ENCODE measurements at places on chromosomes 3 and 15.

DNA sequence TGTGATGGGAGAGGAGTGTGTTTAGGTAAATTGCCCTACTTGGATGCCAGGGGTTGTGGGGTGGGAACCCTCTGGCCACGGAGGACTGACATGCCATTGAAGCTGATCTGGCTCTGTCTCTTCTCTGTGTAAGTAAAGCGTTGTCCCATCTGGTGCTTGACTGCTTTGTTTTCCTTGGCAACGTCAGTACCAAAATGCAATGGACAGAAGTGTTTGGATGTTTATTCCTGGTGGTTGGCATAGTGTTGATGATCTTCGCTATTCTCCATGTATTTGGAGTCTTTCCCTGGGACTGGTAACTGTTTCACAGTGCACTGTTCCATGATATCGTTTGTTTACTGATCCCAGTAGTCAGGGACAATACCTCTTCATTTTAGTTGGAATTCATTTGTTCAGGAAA lies 130.5 kb upstream of the MCTP2 start:
- no peak for DNase-seq

DNA sequence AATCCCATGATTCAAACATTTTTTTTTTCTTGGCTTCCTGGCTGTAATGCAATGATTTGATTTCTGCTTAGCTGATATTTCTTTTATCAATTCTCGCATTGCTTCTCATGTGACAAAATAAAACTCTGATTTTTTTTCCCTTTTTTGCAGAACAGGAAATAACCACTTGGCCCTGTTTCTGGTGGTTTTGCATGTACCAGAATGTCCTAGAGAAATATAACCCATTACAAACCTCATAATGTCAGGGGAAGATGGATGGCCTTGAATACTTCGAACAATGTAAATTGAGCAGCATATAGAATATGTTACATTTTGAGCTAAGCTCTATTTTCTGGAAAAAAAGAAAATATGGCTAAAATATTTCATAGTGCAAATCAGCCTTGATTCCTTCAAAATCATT lies 275.6 kb downstream of the RAP2B start:
- DNase-seq: no peak

DNA sequence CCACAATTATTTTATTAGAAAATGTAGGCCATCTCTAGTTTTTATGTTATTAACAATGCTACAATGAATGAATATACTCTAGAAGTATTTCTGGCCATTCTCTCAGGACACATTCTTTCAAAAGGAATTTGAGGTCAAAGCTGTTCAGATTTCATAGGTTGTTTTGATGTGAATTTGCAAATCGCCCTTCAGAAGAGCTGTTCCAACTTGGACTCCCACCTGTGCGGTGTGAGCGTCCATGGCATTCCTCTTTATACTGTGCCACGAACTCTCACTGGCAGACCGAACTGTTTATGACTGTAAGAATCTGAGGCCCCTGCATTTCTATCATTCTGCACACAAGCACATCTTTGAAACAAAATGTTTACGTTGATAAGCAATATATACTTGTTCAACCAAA lies 18.6 kb upstream of the SLC24A5 start:
- no peak for DNase-seq

DNA sequence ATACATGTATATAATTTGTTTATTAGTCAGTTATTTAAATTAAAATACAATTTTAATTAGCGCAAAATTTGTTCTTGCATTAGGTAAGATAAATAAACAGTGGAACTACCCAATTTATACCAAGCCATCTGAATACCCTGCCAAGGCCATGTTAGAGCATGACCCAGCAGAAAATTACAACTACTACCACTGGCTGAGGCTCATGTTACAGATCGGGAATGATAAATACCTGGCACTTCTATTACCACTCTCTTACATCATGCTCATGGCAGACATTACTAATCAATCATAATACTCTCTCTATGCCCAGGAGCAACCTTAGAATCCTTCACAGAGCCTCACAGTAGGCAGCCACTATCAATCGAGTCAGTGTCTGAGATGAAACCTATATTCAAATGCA lies 21.2 kb upstream of the LMOD3 start:
- peak; percentile 90 for DNase-seq

- DNase-seq: no peak
These were observed 516.7 kb upstream of the CFAP20DC start for GRCh38 chr3:59566481-59566975.

- no peak for DNase-seq
These were observed 36.9 kb downstream of the PLSCR1 start for GRCh38 chr3:146507331-146508120.

DNA sequence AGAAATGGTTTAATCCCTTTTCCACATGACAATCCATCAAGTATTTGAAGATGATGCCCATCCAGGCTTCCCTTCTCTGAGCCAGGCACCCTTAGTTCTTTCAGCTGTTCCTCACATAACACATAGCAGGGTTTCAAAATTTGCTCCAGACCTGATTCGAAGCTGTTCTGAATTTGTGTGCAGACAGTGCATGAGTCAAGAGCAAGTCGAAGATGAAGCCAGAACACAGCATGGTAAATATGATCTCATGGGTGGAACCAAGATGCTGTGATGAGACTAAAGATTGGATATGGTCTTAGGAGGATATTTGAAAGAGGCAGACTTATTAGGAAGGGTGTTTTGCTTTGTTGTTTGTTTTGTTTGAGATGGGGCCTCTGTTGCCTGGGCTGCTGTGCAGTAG lies 32.6 kb upstream of the PDE8A start:
- DNase-seq: no peak

- DNase-seq: peak; percentile 93
These were observed at the start of gene C15orf62 for GRCh38 chr15:40769274-40770146. Gene C15orf62, plus strand, starts transcription at chr15:40769980. Its CDS starts 516 bp downstream, at chr15:40770496.

DNA sequence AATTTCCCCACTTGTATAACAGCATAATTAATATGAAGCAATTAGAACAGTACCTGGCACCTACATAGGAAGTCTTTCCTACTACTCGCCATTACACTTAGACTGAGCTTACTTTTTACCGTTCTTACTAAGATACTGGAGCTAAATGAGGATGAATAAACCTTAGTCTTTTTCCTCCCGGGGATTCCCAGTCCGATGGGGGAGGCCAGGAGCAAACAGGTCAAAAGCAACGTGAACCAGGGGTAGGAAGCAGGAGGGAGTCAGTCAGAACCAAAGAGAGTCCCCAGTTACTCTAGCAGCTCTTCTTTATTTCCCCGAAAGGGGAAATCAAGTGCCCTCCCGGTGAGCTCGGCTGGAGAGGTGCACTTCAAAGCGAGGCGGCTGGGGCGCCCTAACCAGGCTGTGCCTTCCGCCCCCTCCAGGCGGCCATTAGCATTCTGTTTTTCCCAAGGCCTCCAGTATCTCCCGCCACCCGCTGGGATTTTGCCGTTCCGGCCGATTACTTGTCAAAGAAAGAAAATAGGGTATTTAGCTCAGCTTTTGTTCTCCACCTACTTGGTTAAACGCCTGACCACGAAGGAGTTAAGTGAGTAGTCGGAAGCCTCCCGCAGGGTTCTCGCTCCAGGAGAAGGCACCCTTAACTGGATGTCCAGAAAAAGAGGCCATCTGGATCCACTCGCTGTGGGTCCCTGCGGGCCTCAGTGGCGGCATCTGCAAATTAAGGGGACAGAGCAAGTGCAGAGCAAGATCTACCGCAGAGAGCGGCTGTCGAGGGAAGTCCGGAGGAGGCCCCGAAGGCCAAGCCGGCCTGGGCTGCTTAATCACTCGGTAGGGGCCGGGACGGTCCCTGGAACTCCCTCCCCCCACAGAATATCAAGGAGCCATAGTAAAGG lies 6.3 kb upstream of the EOMES start:
- peak; percentile 14 for DNase-seq

GRCh38 chr3:192861972-192862371 lies 55.7 kb downstream of the MB21D2 start:
- DNase-seq: no peak

- DNase-seq: no peak
These were observed 36.7 kb upstream of the SLC7A14 start for GRCh38 chr3:170622369-170623159.

DNA sequence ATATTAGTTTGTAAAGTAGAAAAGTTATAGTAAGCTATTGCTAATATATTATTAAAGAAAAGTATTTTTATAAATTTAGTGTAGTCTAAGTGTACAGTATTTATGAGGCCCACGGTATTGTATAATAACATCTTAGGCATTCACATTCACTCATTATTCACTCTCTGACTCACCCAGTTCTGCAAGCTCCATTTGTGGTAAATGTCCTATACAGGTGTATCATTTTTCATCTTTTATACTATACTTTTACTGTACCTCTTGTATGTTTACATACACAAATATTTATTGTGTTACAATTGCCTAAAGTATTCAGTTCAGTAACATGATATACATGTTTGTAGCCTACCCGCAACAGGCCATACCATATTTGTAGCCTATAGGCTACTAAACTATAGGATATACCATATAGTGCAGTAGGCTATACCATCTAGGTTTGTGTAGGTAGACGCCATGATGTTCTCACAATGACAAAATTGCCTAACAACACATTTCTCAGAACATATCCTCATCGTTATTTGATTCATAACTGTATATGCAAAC lies 246.8 kb upstream of the ALCAM start:
- DNase-seq: no peak

GRCh38 chr3:195715134-195715533 lies 5.6 kb upstream of the MUC20 start:
- no peak for DNase-seq

DNA sequence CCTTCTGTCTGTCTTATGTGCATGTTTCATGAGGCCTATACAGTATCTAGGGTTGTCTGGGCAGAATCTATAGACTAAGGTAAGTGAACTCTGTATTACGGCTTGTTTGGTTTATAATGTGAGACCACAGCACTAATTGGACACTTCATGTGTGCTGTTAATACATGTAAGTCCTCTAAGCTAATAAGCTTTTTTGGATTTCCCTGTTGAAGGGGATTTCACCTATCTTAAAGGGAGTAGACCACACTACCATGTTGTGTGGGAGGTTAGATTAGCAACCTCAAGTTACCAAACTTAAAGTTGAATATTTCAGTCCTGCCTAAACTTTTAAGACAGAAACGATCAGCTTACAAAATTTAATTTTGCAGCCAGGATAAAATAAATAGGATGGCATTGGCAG lies 189.8 kb upstream of the GOLIM4 start:
- DNase-seq: no peak

DNA sequence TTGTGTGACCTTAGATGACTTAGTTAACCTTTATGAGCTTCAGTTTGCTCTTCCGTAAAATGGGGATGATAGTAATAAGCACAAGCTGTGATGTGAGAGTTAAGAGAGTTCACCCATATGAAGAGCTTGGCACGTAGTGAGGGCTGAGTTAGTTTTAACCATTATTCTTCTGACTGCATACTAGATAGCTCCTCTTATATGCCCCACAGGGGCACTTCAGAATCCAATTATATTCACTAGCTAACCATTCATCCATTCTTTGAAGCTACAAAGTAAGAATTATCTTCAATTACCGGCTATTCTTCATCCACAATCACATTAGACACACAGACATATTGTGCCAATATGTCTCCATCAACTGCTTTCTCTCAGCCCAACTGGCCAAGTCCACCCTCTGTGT lies 159.0 kb upstream of the STT3B start:
- DNase-seq: no peak

- DNase-seq: no peak
These were observed 43.4 kb downstream of the TFDP2 start for GRCh38 chr3:142105991-142106390.

DNA sequence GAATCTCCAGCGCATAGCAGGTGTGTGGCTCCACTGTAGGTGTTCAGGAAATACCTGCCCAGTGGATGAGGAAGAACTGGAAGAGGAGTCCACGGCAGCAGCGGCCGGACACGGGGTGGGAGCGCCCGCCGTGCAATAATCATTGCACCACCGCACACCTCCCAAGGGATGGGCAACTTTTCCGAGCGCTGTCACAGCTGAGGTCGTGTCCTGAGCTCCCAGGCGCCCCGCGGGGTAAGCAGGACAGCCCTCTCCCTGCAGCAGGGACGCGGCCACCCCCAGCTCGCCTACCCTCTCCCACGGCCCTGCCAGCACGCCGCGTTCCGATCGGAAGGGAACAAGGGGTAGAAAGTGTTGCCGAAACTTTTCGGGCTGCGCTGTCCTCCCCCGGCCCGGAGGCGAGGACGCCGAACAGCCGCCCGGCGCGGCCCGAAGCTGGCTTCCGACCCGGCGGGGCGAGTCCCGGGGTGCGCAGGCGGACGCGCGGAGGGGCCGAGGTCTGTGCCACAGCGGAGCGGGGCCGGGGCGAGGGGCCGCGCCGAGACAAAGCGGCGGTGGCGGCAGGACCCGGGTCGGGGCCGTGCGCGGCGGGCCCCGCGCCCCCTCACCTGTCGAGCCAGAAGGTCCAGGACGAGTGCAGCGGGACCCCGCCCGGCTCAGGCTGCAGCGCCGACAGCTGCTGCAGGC lies 475 bp downstream of the EIF4E3 start:
- peak; percentile 40 for DNase-seq

DNA sequence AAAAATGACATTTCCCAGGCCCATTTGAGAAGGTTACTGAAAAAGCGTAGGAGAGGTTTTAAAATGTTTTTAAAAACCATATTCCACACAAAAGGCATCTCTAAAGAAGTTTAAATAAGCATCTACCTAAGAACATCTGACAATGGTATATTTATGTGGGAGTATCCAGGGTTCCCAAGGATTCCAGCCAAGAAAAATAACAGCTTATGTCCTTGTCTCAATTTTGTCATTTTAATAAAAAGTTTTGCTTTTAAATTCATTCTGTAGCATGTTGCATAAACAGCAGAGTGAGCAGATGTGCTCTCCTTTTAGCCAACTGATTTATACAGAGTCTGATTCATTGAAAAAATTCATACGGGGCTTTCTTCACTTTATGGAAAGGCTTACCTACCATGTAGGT lies 129.9 kb downstream of the LRRC3B start:
- DNase-seq: no peak

GRCh38 chr3:160811237-160811548 lies 55.2 kb downstream of the PPM1L start:
- DNase-seq: no peak

- DNase-seq: no peak
These were observed at the start of gene CAMKV for GRCh38 chr3:49869525-49870126. Gene CAMKV, minus strand, starts transcription at chr3:49869906. Its CDS starts 7,518 bp downstream, at chr3:49862388.

- DNase-seq: peak; percentile 14
These were observed 182.7 kb downstream of the CNTN6 start for GRCh38 chr3:1275495-1275894.

GRCh38 chr3:127639173-127640041 lies 10.4 kb downstream of the PODXL2 start:
- DNase-seq: no peak

GRCh38 chr3:4866866-4867265 lies 112.4 kb upstream of the BHLHE40 start:
- peak; percentile 74 for DNase-seq

- DNase-seq: no peak
These were observed 36.5 kb downstream of the GOLGA6L10 start for GRCh38 chr15:82312586-82313349.

GRCh38 chr3:85297291-85297690 lies 338.5 kb downstream of the CADM2 start:
- DNase-seq: no peak

Data from SW480 (cell line).